ENCODE measurements at places on chromosomes 2 and 18.

- DNase-seq = no peak
These were observed 33.5 kb upstream of the CD226 start for GRCh38 chr18:69980982-69981804.

DNA sequence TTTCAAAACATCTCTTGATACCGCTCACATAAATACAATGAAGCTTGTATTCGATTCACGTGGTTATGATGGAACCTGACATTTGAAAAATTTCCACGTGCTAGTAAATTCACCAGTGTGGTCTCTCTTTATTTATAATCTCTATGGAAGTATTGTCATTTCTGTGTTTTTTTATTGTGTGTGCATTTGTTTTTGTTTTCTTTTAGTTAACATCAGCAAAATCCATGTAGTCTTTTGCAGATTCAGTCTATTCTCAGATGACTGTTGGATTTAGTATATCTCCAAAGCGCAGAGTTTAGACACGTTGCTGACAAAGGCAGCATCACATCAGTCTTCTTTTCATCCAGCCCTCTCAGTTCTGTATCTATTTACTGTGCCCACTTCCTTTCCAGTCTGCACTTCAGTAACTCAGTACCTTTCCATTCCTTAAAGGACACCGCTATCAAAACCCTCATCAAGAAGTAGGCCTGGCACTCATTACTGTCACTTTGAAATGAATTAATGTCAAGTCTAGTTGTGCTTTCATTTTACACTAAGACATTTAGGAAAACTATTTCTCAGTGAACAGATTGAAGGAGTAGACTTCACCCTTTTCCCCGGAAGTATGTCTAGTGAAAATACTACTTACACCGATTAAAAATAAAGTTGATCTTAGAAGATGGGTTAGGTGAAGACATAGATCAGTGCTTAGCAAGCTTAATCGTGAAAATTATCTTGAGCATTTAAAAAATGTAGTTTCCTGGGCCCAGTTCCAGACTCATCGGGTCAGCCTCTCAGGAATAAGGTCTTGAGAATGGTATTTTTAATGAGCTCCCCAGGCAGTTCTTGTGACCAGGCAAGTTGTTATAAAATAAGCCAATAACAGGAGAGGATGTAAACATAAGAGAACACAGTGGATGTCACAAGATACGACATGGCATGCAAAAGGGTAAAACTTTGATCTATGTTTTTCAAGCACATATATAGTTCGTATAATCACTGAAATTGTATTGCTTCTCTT, 506.8 kb upstream of the ZEB2 start:
- DNase-seq = no peak

DNA sequence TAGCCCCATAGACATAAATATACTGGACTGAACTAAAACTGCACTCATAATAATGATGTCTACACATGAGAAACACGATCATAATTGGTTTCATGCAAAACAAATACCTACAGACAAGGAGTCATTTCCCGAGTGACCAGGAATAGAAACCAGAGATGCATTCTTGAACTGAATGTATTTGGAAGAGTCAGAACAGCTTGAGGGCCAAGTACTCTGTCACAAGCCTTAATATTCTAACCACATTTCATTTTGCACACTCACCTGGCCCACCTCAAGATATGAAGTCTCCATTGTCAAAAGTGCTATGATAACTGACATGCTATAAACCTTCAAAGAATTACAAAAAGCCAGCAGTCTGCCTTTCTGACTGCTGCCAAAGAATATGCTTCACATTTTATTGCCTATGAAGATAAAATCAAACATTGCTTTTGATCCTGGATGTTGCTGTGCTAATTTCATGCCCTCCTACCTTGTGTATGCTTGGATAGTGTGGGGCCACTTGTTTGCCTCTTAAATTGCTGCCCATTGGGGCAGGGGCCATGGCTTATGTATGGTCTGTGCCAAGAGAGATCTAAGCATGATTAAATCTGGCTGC, 18.9 kb upstream of the ASAP2 start:
- DNase-seq = no peak

GRCh38 chr2:12313445-12314126, 403.1 kb upstream of the TRIB2 start:
- DNase-seq = no peak

DNA sequence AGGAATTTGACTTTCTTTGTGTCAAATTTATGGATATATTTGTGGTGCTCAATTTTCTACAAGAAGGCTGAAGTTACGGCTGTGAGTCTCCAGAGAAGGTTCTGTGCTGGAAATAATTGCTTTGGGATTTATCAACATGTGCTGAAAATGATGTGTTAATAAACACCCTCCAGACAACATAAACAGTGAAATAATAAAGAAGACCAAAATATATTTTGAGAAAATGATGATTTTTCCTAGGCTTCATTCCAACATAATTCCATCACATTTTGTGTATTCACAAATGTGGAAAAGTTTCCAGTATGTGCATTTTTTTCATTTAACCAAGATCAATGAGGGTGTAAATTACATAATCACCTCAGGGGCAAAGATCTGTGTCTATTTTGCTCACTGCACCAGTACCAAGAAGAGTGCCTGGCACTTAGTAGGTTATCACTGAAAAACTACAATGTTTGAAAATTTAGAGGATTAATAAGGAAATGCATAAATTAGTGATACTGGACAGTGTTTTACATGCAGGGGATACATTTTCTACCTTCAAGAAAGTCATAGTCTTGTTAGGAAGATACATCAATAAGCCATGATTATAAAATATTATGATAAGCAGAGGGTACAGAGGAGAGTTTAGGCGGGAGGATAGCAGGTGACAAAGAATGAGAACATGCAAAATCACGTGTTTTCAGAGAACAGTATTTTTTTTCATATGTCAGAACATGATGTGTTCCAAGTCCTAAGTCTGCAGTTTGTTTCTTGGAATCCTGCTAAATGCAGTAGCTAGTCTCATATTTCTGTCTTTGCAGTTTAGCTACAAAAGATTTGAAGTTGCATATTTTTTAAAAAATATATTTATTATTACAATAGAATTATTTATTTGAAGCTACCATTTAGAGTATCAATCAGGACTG, 127.6 kb upstream of the DLGAP1 start:
- DNase-seq = no peak

GRCh38 chr2:1340141-1340512, 73.1 kb upstream of the TPO start:
- no peak for DNase-seq

DNA sequence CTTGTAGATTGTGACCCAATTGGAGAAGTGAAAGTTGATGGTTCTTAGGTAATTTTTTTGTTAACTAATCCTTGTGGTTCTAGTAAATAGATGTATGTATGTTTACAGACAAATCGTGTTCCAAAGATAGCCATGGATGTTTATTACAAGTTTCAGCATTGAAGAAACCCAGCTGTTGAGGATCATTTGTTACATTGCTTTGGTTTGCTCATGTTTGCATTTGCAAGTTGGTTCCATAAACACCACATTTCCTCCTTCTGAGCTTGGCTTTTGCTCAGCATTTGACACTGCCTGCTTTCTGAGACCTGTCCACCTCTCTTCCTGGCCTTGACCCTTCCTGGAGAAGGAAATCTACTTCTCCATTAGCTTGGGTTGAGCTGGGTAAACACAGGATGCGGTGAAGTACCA, 1.8 kb upstream of the CCDC68 start:
- DNase-seq = no peak

DNA sequence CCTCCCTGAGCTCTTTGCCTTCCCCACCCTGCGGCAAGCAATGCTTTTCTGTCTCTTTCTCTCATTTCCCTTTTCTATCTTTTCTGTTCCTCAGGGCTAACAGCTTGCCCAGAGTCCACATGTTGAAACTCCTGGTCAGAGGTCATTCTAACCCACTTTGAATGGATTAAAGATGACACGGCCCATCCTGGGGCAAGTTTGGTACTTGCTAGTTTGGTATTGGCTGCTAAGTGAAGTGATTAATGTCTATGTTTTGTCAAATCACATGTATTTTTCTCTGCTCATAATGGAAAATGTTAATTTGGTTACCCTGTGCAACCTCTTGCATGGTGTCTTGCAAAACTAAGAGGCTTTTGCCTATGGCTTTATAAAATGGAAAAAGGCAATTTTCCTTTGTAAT, 960.2 kb downstream of the CNTNAP5 start:
- DNase-seq = no peak

- no peak for DNase-seq
These were observed 274.1 kb upstream of the SLC8A1 start for GRCh38 chr2:40725950-40726349.

GRCh38 chr2:191757208-191757607, 79.3 kb downstream of the NABP1 start:
- DNase-seq = no peak

GRCh38 chr2:238515377-238515776, 88.7 kb downstream of the ASB1 start:
- DNase-seq = no peak
